Cardiac muscle cell (in vitro differentiated cells and primary cell): ENCODE measurements at places on chromosomes 13 and 19.

- H3K4me3 ChIP-seq, result no peak overlapping the region
- H3K27ac ChIP-seq, result no peak overlapping the region
- H3K36me3 ChIP-seq, result no peaks in the 10 kb centered on the region
- no peaks in the 10 kb centered on the region for H3K27me3 ChIP-seq
- no peak for DNase-seq
Measured at GRCh38 chr13:43036351-43037250, 13.2 kb downstream of the DNAJC15 start.

- H3K36me3 ChIP-seq, result no peaks in the 10 kb centered on the region
- no peak overlapping the region for H3K4me3 ChIP-seq
Measured at GRCh38 chr19:40519352-40520322, 52.8 kb downstream of the SPTBN4 start.

- H3K4me3 ChIP-seq, result no peak overlapping the region
- H3K27me3 ChIP-seq, result no peaks in the 10 kb centered on the region
- no peak overlapping the region for H3K27ac ChIP-seq
- H3K36me3 ChIP-seq, result no peaks in the 10 kb centered on the region
- H3K4me1 ChIP-seq, result peaks cover 9% of the 10 kb centered on the region
Measured at GRCh38 chr19:35063940-35064818, 22.7 kb downstream of the HPN start.

GRCh38 chr19:2032296-2032941 is 16.9 kb upstream of the BTBD2 start:
- H3K4me1 ChIP-seq, result peaks cover 3% of the 10 kb centered on the region
- H3K36me3 ChIP-seq, result no peaks in the 10 kb centered on the region
- H3K4me3 ChIP-seq, result no peak overlapping the region
- H3K27ac ChIP-seq, result no peak overlapping the region
- no peak for DNase-seq

- no peak overlapping the region for H3K27ac ChIP-seq
- no peaks in the 10 kb centered on the region for H3K36me3 ChIP-seq
- H3K4me1 ChIP-seq, result no peaks in the 10 kb centered on the region
- H3K4me3 ChIP-seq, result no peak overlapping the region
- H3K27me3 ChIP-seq, result no peaks in the 10 kb centered on the region
Measured at GRCh38 chr19:18456974-18457373, 19.0 kb upstream of the ISYNA1 start.

- H3K4me1 ChIP-seq, result peaks cover 12% of the 10 kb centered on the region
- peak overlapping the region; percentile 99 for H3K4me3 ChIP-seq
- peak overlapping the region; percentile 100 for H3K27ac ChIP-seq
- no peaks in the 10 kb centered on the region for H3K27me3 ChIP-seq
- H3K36me3 ChIP-seq, result peaks cover 26% of the 10 kb centered on the region
- DNase-seq, result peak; percentile 52
Measured at GRCh38 chr19:50496189-50497021, 14.6 kb downstream of the JOSD2 start.

DNA sequence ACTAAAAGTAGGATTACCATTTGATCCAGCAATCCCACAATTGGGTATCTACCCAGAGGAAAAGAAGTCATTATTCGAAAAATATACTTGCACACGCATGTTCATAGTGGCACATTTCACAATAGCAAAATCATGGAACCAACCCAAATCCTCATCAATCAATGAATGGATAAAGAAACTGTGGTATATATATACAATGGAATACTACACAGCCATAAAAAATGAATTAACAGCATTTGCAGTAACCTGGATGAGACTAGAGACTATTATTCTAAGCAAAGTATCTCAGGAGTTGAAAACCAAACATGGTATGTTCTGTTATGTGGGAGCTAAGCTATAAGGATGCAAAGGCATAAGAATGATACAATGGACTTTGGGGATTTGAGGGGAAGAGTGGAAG is 3.0 kb downstream of the ZNF708 start:
- DNase-seq, result no peak
- no peak overlapping the region for H3K27ac ChIP-seq
- peaks cover 5% of the 10 kb centered on the region for H3K36me3 ChIP-seq
- H3K27me3 ChIP-seq, result no peaks in the 10 kb centered on the region

DNA sequence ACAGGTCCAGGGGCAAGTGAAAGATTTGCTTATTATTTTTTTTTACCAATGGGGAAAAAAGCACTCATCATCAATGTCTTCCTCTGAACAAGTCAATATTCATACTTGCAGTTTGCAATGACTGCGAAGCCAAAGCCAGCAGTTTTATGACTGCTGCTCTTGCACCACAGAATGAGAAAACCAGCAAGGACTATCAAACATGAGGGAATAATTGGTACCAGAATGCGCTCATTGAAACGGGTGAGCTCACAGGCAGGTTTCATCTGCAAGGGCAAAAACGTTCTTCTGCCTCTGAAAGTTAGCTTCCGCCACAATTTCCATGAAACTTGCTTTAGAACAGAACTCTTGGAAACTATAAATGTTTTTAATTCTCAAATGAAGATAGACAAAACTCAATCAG is 5.5 kb downstream of the DLEU7 start:
- no peak for DNase-seq
- H3K4me3 ChIP-seq, result no peak overlapping the region
- no peaks in the 10 kb centered on the region for H3K36me3 ChIP-seq
- H3K27me3 ChIP-seq, result peaks cover 39% of the 10 kb centered on the region
- H3K27ac ChIP-seq, result no peak overlapping the region
- no peaks in the 10 kb centered on the region for H3K4me1 ChIP-seq

DNA sequence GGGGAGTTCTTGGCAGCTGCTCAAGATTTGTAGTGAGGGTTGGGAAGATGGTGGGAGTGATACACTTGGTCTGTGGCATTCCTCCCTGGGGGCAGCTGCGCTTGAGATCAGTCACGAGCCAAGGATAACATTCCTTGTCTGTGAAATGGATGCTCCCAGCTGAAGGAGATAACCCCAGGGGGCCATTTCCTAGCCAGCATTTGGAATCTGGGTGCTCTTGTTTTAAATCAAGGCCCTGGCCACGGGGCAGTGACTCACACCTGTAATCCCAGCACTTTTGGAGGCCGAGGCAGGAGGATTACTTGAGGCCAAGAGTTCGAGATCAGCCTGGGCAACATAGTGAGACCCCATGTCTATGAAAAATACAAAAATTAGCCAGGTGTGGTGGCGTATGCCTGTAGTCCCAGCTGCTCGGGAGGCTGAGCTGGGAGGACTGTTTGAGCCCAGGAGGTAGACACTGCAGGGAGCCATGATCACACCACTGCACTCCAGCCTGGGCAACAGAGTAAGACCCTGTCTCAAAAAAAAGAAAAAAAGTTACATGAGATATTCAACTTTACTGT is 4.6 kb downstream of the PKN1 start:
- no peak overlapping the region for H3K4me3 ChIP-seq
- no peaks in the 10 kb centered on the region for H3K27me3 ChIP-seq
- no peak overlapping the region for H3K27ac ChIP-seq

- H3K4me3 ChIP-seq, result no peak overlapping the region
- no peaks in the 10 kb centered on the region for H3K4me1 ChIP-seq
- H3K27ac ChIP-seq, result no peak overlapping the region
- H3K27me3 ChIP-seq, result no peaks in the 10 kb centered on the region
- H3K36me3 ChIP-seq, result no peaks in the 10 kb centered on the region
Measured at GRCh38 chr13:98339684-98340425, 162.8 kb upstream of the RNF113B start.

DNA sequence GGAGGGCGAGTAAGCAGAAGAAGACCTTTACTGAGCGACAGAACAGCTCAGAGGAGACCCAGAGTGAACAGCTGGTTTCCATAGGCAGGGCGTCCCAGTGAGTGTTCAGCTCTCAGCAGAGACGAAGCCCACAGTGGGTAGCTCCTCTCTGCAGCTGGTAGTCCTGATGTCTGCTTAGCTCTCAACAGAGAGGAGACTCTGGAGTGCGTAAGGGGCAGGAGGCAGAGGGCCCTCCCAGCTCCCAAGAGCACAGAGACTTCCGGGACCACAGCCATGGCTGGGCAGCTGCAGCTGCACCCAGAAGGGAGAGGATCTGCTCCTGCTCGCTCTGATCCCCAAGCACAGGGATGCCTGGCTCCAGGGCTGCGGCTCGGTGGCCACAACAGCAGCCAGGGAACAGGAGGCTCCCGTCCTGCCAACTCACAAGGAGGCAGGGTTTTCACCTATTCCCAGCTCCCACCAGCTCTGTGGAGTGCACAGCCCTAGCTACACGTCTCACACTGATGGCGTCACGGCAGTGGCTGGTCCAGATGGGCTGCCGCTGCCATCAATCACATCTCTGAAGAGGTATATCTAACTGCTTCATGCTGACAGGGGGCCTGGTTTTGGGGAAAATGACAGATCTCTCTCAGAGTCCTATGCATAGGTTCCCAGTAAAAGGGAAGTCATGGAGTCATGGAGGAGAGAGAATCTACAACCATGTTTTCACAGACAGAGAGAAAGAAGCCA is 2660.1 kb upstream of the PCDH20 start:
- DNase-seq, result no peak
- H3K27me3 ChIP-seq, result no peaks in the 10 kb centered on the region
- H3K4me1 ChIP-seq, result no peaks in the 10 kb centered on the region
